ENCODE measurements at places on chromosomes 2 and 18.

- DNase-seq = no peak
Measured at GRCh38 chr2:221518201-221518934, 53.7 kb downstream of the EPHA4 start.

DNA sequence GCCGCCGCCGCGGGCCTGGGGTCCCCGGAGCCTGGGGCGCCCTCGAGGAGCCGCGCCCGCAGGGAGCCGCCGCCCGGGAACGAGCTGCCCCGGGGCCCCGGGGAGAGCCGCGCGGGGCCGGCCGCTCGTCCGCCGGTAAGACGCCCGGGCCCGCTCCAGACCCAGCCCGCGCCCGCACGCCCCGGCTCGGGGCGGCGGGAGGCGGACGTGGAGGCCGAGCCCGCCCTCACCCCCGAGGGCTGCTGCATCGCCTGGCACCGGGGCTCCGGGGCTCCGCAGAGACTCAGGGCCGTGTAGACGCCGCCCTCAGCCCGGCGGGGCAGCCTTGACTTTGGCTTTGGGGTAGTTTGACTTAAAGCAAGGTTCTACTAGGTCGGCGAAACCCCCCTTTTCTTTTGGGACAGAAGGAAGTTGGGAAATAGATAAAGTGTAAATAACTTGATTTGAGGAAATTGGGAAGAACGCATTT is 335 bp downstream of the ERFE start:
- DNase-seq = no peak

GRCh38 chr2:2472881-2473280 is 141.8 kb upstream of the MYT1L start:
- DNase-seq = no peak

DNA sequence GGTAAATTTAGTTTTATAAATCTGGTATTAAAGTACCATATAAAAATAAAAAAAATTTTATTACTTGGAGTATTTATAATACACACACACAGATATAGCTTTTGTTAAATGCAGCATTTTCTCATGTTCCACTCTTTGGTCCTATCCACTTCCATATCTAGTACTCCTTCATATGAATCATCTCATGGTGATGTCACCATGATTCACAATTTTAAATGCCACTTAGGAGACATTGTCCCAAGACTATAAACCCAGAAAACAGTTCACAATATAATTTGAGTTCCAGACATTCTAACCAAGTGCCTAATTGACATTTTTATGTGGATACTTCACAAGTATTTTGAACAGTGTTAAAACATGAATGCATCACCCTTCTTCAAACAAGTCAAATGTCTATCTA is 1398.3 kb downstream of the DSC3 start:
- DNase-seq = no peak

- no peak for DNase-seq
Measured at GRCh38 chr18:48109961-48110493, 179.6 kb upstream of the SMAD2 start.

- no peak for DNase-seq
Measured at GRCh38 chr2:110121052-110121334, 5.4 kb upstream of the MALL start.

GRCh38 chr2:100482741-100483140 is 12.5 kb downstream of the NMS start:
- no peak for DNase-seq

DNA sequence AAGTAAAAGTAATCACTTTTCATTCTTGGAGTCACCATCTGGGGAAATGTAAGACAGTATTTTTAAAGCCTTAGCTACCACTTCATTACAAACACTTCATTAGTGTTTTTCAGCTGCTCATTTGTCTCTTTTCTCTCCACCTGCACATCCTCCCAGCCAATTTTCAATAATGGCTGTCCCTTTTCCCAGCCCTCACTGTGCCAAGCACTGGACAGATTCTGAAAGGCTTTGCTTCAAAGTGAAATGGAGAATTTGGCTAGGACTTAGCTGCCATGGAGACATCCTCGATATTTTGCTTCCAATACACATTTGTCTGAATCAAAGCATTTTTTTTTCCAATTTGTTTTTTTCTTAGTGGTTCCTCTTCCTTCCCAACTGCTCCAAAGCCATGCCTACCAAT is 272.4 kb upstream of the NRXN1 start:
- DNase-seq = no peak

GRCh38 chr2:176291335-176291734 is 22.1 kb downstream of the MTX2 start:
- no peak for DNase-seq

GRCh38 chr2:84939426-84940087 is 31.4 kb upstream of the KCMF1 start:
- DNase-seq = peak; percentile 27

- no peak for DNase-seq
Measured at GRCh38 chr18:34890486-34891085, 150.6 kb upstream of the MAPRE2 start.

DNA sequence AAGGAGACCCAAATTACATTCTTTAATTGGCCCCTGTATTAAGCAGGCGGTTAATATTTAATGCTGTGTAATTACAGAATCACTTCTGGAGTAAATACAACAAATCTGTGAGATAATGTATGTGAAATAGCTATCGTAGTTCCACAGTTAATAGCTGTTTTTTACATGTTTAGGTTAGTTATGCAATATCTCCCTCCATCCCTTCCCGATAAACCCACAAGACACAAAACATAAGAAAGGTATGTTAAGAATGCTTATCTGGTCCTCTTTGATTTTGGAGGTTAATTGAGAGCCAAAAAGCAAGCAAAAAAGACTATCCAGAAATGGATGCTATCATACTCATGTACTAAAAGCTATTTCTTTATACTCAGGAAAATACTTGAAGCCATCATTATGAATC is 49.1 kb downstream of the ZNF638 start:
- no peak for DNase-seq

DNA sequence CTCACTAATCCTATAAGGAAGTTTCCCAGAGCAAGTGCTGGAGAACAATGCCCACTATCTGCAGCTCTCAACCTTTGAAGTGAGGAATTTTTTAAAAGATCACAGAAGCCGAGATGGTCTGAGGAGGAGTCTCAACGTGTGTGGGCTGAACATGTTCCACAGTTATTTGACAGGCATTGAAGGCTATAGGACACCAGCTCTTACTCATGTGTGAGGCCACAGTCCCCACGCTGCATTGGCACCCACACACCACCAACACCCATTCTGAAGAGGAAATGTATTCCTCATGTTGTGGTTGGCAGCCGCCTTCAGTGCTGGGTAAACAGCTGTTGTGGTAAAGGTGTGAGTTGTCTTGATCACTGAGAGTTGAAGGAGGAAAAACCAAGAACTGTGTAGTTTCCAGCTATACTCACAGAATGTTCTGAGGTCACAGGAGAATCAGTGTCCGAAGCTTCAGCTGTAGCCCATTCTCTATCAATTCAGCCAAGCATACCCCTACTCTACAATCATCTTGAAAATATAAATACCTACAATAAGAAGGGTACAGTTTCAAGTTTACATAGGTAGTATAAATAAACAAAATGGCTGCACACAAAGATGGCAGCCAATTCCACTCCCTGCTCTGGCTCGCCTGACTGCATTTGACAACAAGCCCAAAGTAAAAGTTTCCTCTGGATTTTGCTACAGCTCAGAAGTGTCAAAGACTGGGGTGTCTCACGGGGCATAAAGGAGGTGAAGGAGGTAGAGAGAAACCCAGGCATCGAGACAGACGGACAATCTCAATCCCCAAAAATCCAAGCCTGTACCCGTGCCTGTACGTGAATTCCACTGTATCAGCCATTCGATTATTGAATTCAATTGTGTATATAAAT is 12.1 kb downstream of the CD226 start:
- peak; percentile 60 for DNase-seq

GRCh38 chr2:54903736-54904554 is 146.3 kb downstream of the RTN4 start:
- peak; percentile 23 for DNase-seq

GRCh38 chr2:186946896-186947467 is 98.0 kb upstream of the ZSWIM2 start:
- DNase-seq = no peak

DNA sequence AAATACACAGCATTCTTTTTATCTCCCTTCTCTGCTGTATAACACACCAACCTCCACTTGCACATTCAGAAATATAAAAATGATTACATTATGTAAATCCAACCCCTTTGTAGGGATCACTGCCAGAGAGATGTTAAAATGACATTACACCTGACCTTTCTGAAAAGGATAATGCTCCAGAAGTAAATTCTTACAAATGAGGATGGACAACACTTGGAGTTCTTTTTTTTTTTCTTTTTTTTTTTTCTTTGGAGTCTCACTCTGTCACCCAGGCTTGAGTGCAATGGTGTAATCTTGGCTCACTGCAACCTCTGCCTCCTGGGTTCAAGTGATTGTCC is 20.3 kb upstream of the AGFG1 start:
- DNase-seq = no peak

- DNase-seq = no peak
Measured at GRCh38 chr18:61169386-61169785, 163.8 kb upstream of the CDH20 start.

DNA sequence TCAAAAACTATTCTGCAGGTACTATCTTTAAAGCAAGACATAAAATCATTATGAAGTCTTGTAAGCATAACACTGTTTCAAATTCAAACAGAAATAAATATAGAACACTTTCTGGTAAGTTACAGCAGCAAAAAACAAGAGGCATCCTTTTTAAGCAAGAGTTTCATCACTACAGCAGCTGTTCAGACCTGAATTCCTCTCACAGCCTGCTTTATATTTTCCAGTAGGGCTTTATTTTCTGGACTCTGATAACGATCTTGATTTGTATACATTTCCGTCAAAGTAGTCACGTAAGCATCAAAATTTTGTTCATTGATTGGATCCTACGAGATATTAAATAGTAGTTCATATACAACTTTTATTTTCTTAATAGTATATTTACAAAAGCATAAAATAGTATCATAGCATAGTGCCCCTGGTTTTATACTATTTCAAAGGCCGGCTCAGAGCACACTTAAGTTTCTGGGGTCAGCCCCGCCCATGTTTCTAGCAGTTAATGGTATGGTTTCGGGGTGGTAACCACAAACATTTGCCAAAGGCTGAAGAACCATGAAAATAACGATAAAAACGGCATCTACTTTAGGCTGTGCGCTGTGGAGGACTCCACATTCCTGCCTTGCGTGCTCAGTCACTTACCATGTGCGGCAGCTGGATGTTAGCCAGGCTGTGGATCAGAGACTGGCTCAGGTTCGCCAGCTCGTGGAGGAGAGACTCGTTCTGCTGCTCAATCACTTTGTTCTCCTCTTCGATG is 47.5 kb upstream of the PXDN start:
- DNase-seq = no peak

- DNase-seq = no peak
Measured at GRCh38 chr2:211174631-211175030, 618.2 kb downstream of the CPS1 start.

DNA sequence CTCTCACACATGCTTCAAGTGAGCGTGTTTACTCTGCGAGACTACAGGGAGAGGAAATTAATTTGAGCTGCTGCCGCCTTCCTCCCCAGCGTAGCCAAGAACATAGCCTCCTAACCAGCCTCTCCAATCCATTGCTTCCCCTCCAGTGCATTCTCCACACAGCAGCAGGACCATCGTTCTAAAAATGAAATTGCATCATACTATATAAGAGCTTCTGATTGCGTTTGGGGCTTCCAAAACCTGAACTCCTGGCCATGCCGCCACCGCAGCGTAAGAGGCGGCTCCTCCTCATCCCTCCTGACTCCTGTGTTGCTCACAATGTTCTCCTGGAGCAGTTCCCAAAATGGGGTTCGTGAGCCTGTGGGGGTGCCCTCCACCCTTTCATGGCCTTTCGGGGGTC is 142.1 kb downstream of the MYT1L start:
- no peak for DNase-seq

DNA sequence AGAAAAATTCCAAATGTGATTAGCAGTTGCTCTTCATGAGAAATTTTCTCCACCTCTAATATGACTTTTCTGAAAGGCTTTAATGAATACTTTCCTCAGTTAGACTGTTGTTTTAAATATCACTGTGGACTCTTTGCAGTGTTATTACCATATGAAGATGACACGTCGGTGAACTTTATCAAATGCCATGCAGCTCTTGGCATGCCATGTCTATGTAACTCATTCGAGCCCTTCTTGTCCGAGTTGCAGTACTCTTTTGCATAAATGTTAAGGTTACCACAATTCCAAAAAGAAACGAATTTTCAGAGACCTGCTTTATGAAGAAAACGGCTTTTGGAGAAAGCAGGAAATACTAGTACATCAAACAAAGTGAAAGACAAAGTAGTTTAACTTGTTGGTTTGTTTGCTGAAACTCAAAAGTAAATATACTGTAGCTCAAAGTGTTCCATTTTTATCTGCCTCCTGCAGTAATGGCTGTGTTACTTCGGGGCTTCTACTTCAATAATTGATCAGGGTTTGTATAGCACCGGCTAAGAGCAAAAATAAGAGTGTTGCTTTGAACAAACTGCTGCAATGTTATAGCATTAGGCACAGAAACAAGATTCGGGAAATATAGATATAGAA is 204.1 kb downstream of the ARHGAP15 start:
- no peak for DNase-seq

- no peak for DNase-seq
Measured at GRCh38 chr2:38643021-38643671, 22.8 kb upstream of the GALM start.

DNA sequence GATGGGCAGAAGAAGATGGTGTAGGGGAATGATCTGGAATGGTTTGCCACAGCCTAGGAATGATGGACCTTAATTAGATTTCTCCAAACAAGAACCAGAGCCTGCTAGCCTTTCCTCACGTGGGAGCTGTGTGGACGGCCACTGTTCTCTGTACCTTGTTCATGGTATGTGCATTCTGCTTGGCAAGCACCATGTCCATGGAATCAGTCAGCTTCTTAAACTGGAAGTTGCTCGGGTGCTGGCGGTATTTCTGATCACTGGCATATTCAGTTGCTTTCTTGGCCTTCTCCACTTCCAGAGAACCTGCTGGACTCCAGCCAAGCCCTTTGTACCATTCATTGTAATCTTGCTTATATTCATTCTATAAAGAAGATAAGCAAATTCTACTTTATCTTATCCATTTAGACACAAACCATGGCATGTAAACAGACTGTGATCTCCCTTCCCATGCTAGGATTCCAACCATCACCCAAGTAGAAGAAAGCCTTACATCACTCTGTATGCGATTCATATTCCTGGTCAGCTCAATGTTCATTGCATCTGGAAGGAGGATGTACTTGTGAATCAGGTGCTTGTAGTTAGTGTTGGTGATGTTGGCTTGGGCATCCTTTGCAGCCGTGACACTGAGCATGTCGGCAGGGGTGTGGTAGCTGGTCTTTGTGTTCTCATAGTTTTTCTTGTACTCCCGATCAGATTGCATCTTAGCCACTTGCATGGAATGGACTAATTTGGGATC is 78.4 kb downstream of the NEB start:
- DNase-seq = no peak

DNA sequence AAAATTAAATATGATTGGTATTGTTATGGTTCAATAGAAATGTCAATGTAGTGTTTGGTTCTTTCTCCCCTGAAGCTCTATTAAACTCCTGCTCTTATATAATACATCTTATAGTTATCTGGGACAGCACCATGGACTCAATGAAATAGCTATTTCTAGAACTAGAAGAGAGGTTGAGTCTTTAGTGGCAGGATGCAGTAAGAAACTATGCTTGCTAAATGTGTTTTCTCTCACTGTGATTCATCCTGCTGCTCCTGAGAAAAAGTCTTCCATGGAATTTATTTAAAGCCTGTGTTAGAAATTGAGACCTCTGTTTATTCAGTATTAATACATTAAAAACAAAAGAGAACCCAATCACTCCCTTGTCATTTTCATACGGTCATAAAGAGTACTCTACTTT is 61.5 kb downstream of the G6PC2 start:
- DNase-seq = no peak

Measured in stimulated activated CD4-positive, alpha-beta T cell treated with anti-CD3 and anti-CD28 coated beads, Interleukin-15, amount 100 ng/mL, for 1 hour (primary cell).